ENCODE measurements at places on chromosomes 1 and 21.

GRCh38 chr1:16090076-16090826 lies 16.8 kb upstream of the FAM131C start:
- no peaks in the 10 kb centered on the region for H3K36me3 ChIP-seq
- ATAC-seq: peak; percentile 66
- H3K27me3 ChIP-seq: peaks cover 48% of the 10 kb centered on the region
- H3K4me1 ChIP-seq: peaks cover 16% of the 10 kb centered on the region

- peaks cover 29% of the 10 kb centered on the region for H3K36me3 ChIP-seq
- peak overlapping the region; percentile 91 for H3K27ac ChIP-seq
- peaks cover 30% of the 10 kb centered on the region for H3K4me1 ChIP-seq
- no peak overlapping the region for H3K4me3 ChIP-seq
Measured at GRCh38 chr1:59043796-59044195, 253.1 kb upstream of the FGGY start.

- peaks cover 9% of the 10 kb centered on the region for H3K27me3 ChIP-seq
- H3K4me3 ChIP-seq: no peak overlapping the region
- H3K27ac ChIP-seq: no peak overlapping the region
- H3K4me1 ChIP-seq: peaks cover 14% of the 10 kb centered on the region
- ATAC-seq: no peak
Measured at GRCh38 chr1:226565476-226565875, 16.9 kb downstream of the STUM start.

- peaks cover 33% of the 10 kb centered on the region for H3K4me1 ChIP-seq
- no peak overlapping the region for H3K27ac ChIP-seq
Measured at GRCh38 chr1:205108464-205108863, 13.3 kb downstream of the RBBP5 start.

DNA sequence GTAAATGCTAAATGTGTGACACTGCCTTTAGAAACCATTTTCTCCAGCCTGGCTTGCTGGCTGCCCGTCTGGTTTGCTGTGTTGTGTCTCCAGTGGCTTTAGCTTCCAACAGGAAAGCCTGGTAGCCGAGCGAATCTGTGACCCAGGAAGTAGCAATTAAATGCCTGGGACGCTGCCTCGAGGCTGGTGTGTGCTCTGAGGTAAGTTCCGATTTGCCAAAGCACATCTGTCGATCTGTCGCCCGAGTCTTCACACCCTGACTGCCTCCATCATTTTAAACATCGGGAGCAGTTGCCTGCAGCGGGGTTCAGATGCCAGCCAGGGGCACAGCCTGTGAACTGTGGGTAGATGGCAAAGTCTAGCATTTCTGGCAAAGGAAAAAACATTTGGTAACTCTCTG lies 2.2 kb downstream of the MIB2 start:
- H3K4me3 ChIP-seq: peak overlapping the region; percentile 77
- no peak for ATAC-seq
- H3K27ac ChIP-seq: no peak overlapping the region
- no peaks in the 10 kb centered on the region for H3K36me3 ChIP-seq
- no peaks in the 10 kb centered on the region for H3K27me3 ChIP-seq

GRCh38 chr1:12230549-12231275 lies 882 bp downstream of the VPS13D start:
- H3K36me3 ChIP-seq: peaks cover 11% of the 10 kb centered on the region
- peaks cover 23% of the 10 kb centered on the region for H3K4me1 ChIP-seq
- H3K4me3 ChIP-seq: peak overlapping the region; percentile 94
- ATAC-seq: peak; percentile 35
- peak overlapping the region; percentile 81 for H3K27ac ChIP-seq

GRCh38 chr1:110049801-110050601 lies 15.6 kb downstream of the STRIP1 start:
- H3K27me3 ChIP-seq: no peaks in the 10 kb centered on the region
- peaks cover 78% of the 10 kb centered on the region for H3K36me3 ChIP-seq
- no peak overlapping the region for H3K4me3 ChIP-seq

DNA sequence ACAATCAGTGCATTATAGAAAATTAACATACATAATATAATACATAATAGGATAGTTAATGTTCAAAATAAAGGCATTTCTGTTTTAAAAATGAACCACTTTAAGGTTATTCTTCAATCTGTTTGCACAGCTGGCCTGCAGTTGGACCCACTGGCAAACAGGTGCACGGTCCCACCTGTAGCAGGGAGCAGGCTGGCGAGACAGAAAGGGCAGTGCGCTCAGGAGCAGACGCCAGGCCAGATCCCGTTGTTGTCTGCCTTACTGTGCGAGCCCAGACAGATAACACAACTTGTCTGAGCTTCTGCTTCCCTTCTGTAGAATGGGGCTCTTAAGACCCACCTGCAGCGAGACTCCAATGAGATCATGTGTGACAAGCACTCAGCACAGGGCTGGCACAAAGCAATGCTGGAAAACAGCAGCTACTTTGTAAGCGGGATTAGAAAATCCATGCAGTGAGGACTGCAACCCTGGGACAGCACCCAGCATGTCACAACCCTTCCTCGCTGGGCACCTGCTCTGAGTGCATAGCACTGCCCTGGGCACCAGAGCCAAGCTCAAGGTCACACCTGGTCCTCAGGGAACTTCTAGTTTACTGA lies 33.5 kb downstream of the VPS26C start:
- H3K27me3 ChIP-seq: no peaks in the 10 kb centered on the region
- no peak overlapping the region for H3K4me3 ChIP-seq
- no peak for ATAC-seq

- H3K4me3 ChIP-seq: no peak within 1 kb of the TSS
- H3K36me3 ChIP-seq: no peaks in the 10 kb centered on the region
- H3K27me3 ChIP-seq: no peaks in the 10 kb centered on the region
- H3K27ac ChIP-seq: no peak within 1 kb of the TSS
- no peak for ATAC-seq
Measured at GRCh38 chr21:30829659-30830058, at the start of gene KRTAP7-1. TSS of gene KRTAP7-1 (minus strand) at chr21:30829759. CDS start at chr21:30829698, 61 bp downstream.

DNA sequence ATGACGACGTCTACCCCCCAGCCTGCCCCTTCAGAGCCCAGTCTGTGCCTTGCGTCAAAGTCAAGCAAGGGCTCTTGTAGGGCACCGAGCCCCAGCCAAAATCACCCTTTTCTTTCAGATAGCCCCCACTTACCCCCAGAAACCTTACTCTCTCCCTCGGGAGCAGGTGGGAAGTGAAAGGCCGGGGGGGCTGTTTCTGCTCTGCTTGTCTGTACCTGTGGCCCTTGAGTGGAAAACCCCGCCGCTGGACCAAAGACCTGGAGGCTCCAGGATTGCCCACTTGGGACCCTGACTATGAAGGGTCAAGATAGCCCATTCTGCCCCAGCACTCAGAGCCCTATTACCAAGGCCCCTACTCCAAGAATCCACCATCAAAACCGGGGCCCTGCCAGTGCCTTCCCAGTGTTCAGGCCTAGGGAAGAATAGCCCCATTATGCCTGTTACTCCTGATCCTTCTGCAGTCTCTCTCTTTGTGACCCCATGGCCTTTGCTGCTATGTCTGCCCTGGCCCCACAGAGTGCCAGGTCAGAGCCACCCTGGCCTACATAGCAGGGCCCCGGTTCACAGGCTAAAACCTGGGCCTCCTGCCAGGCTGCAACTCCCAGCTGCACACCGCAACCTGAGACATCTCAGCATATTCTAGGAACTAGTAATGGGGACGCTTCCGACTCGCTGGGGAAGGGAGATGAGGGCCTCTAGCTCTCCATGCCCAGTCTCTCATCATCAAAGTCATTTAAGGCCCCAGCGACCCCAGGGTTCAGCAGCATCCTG lies 22.2 kb upstream of the HPDL start:
- H3K4me1 ChIP-seq: peaks cover 31% of the 10 kb centered on the region
- H3K4me3 ChIP-seq: peak overlapping the region; percentile 83
- peak overlapping the region; percentile 94 for H3K27ac ChIP-seq
- no peaks in the 10 kb centered on the region for H3K27me3 ChIP-seq
- no peak for ATAC-seq

DNA sequence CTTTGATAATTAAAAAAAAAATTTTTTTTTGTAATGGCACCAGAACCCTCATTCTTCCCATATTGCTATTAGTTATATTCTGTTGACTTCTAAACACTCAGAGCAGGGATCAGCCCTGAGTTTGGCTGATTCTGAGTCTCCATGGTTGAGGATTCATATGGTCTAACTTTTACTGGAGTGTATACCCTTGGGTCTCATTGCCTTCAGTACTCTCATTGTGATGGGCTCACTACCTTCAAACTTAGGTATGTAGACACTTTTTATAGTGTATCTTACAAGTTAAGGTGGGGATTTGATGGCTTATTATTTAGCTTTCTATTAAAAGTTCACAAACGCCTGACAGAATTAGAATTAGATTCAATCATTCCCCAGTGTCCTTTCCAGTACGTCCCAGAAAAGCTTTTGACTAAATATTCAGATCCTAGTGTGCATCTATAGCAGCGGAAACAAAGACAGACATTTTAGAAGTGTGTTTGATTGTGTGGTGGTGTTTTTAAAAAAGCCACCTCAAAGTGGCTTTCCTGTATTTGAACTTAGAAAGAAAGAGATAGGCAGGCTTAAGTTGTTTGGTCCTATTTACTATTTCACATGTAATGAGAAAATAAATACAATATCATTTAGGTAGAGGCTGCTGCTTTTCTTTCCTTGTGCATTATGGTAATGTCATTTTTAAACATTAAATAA lies 1.4 kb downstream of the MACF1 start:
- no peak overlapping the region for H3K4me3 ChIP-seq
- no peaks in the 10 kb centered on the region for H3K27me3 ChIP-seq
- H3K36me3 ChIP-seq: no peaks in the 10 kb centered on the region
- H3K27ac ChIP-seq: peak overlapping the region; percentile 81
- no peak for ATAC-seq

DNA sequence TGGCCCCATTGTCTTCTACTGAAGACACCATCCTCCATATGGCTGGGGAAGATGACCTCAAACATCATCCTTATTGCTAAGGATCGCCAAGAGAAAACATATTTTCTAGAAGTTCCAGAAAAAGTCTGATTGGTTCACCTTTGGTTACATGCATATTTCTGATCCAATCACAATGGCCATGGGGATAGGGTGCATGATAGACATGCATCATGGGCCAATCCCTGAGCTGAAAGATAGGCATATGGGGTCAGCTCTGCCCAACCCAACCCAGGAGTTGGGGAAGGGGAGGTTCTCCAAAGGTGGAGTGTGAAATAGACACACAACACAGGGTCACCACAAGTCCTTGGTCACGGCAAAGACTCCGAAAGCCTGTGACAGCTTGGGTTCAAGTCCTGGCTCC lies 276.3 kb upstream of the TMEM51 start:
- no peak overlapping the region for H3K27ac ChIP-seq
- no peak overlapping the region for H3K4me3 ChIP-seq
- H3K36me3 ChIP-seq: no peaks in the 10 kb centered on the region
- no peak for ATAC-seq
- H3K27me3 ChIP-seq: no peaks in the 10 kb centered on the region
- H3K4me1 ChIP-seq: peaks cover 9% of the 10 kb centered on the region

DNA sequence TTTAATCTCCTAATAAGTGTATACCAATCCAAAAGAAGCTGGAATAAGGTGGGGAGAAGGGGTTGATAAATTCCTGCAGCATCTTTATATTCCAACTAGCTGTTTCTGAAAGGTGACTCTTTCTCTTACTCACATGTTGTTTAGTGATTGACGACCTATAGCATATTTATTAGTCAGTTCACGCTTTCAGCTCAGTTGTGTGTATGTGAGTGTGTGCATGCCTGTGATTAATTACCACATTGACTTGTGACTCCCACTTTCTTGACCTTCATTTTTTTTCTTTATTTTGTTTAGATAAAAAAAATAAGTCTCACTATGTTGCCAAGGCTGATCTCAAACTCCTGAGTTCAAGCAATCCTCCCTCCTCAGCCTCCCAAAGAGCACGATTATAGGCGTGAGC lies 44.4 kb downstream of the ATP2B4 start:
- peaks cover 23% of the 10 kb centered on the region for H3K4me1 ChIP-seq
- peak overlapping the region; percentile 4 for H3K27ac ChIP-seq
- no peak for ATAC-seq
- no peak overlapping the region for H3K4me3 ChIP-seq

DNA sequence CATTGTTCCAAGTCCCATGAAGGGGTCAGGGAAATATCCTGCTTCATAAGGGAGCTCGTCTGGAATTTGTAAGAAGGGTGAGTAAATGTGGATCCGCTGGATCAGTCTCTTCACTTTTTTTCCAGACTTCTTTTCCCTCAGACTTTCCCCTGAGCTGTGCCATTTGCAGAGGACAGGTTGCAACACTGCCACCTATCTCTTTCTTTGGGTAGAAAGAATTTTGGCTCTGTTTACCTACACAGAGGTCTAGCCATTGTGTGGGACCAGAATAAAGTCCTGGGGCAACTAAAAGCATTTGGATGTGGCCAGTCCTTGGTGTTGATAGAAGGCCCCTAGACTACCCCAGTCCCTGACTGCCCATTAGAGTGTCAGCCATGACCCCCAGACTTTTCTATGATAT lies 1146.7 kb upstream of the PRMT6 start:
- ATAC-seq: no peak
- H3K4me3 ChIP-seq: no peak overlapping the region
- no peak overlapping the region for H3K27ac ChIP-seq
- H3K4me1 ChIP-seq: no peaks in the 10 kb centered on the region
- H3K36me3 ChIP-seq: no peaks in the 10 kb centered on the region

DNA sequence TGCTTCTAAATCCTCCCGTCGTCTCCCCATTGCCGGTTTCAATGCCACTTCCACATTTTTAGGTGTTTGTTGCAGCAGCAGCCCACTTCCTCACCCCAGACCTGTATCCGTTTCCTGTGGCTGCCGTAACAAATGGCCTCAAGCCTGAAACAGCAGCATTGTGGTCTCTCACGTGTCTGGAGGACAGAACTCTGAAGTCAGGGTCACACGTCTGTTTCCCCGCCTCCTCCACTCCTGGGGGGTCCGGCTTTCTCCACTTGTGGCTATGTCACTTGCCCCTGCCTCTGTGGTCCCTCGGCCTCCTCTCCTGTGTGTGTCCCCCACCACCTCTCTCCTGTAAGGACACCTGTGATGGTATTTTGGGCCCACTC lies 21.8 kb downstream of the TRPM2 start:
- H3K27me3 ChIP-seq: no peaks in the 10 kb centered on the region
- H3K4me3 ChIP-seq: no peak overlapping the region
- ATAC-seq: peak; percentile 67
- peaks cover 18% of the 10 kb centered on the region for H3K36me3 ChIP-seq
- H3K27ac ChIP-seq: peak overlapping the region; percentile 9

DNA sequence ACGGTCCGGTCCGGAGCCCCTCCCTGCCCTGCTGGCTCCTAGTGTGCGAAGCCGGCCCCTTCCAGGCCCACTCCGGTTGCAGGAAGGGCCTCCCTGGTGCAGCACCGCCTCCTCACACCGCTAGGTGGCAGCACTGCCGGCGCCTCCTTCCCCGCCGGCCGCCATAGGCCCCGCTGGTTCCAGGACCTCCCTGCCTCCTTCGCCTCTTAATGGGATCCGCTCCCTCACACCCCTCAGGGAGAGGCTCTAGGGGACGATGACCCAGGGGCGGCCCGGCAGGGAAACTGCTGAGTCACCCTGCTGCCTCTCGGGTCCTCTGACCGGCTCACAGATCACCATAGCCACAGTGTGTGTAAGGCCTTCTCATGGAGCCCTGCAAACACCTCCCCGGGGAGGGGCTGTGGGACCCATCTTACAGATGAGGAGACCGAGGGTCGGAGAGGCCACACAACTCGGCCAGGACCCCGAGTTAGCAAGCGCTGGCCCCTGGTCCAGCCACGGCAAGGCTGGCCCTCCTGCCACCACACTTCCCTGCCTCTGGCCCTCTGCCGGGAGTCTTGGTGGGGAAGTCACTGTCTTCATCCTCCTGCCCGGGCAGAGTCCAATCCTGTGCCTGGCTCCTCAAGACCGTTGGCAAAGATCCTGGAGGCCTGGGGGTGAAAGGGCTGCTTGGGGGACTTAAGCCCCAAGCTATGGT lies 1.6 kb upstream of the AJAP1 start:
- H3K4me1 ChIP-seq: peaks cover 12% of the 10 kb centered on the region
- H3K36me3 ChIP-seq: no peaks in the 10 kb centered on the region
- H3K27me3 ChIP-seq: peaks cover 28% of the 10 kb centered on the region
